Suprapubic skin (tissue), 4 donors: ENCODE measurements at places on chromosomes 6 and 20. TPM values are rescaled to one million over a fixed set of nuclear protein-coding genes. Genes with fewer than 3 reads are reported as not detected.

The GINM1 gene
- total RNA-seq: 43.8 TPM

The C6orf132 gene
- 150 TPM for total RNA-seq

The OR2H2 gene
- total RNA-seq: not detected

The MYLK2 gene
- not detected for total RNA-seq

The TPBG gene
- total RNA-seq: 32.0 TPM

- no peak for DNase-seq
- H3K4me3 ChIP-seq: no peak overlapping the region
- no peak overlapping the region for H3K27ac ChIP-seq
- no peaks in the 10 kb centered on the region for H3K36me3 ChIP-seq
- no peaks in the 10 kb centered on the region for H3K27me3 ChIP-seq
These were observed 130.0 kb downstream of the TSHZ2 start for GRCh38 chr20:53101992-53102760.

- H3K27ac ChIP-seq: peak overlapping the region; percentile 53
- DNase-seq: peak; percentile 87
- peaks cover 67% of the 10 kb centered on the region for H3K36me3 ChIP-seq
These were observed 14.7 kb downstream of the UCKL1 start for GRCh38 chr20:63941282-63942081.

- no peak for DNase-seq
- H3K36me3 ChIP-seq: no peaks in the 10 kb centered on the region
- H3K27ac ChIP-seq: no peak overlapping the region
- H3K4me3 ChIP-seq: no peak overlapping the region
These were observed 107.1 kb downstream of the TSHZ2 start for GRCh38 chr20:53079261-53079691.

DNA sequence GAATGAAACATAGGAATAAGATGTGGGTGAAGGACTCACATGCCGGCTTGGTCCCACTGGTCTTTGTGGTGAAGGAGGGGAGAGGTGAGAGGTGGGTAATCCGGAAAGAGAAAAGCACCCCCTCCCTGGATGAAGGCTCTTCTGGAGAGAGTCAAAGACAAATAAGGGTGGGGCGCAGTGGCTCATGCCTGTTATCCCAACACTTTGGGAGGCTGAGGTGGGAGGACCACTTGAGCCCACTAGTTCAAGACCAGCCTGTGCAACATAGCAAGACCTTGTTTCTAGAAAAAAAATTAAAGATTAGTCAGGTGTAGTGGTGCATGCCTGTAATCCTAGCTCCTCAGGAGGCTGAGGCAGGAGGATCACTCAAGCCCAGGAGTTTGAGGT is 3.1 kb downstream of the LTB start:
- no peak overlapping the region for H3K27ac ChIP-seq
- no peaks in the 10 kb centered on the region for H3K36me3 ChIP-seq
- no peaks in the 10 kb centered on the region for H3K27me3 ChIP-seq
- H3K4me3 ChIP-seq: no peak overlapping the region
- H3K4me1 ChIP-seq: peaks cover 17% of the 10 kb centered on the region
- DNase-seq: no peak

GRCh38 chr6:45076217-45076930 is 251.8 kb upstream of the RUNX2 start:
- H3K4me3 ChIP-seq: no peak overlapping the region
- no peak for DNase-seq
- H3K27ac ChIP-seq: no peak overlapping the region
- no peaks in the 10 kb centered on the region for H3K36me3 ChIP-seq

DNA sequence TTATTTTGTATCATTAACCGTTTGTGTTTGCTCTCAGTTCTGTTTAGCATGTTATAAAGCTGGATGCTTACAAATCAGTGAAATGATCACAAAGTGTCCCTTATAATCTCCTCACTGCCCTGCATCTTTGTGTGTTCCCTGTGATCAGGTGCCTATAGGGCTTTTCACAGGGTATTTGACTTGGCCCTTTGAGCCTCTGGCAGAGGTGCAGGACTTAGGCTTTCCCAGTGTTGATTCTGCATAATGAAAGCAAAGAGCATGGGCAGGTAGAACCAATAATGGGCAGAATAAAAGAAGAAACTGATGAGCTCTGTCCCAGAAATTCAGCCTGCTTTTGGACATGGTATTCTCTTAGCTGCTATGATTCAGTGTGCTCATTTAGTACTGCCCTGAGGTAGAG is 16.9 kb upstream of the PBOV1 start:
- H3K36me3 ChIP-seq: no peaks in the 10 kb centered on the region
- no peak overlapping the region for H3K27ac ChIP-seq
- H3K4me1 ChIP-seq: no peaks in the 10 kb centered on the region
- no peak overlapping the region for H3K4me3 ChIP-seq
- H3K27me3 ChIP-seq: no peaks in the 10 kb centered on the region
- DNase-seq: no peak

- no peak for DNase-seq
- no peak overlapping the region for H3K4me3 ChIP-seq
- no peak overlapping the region for H3K27ac ChIP-seq
- H3K36me3 ChIP-seq: no peaks in the 10 kb centered on the region
- no peaks in the 10 kb centered on the region for H3K27me3 ChIP-seq
These were observed 296.5 kb upstream of the SLC35B3 start for GRCh38 chr6:8731874-8732273.

DNA sequence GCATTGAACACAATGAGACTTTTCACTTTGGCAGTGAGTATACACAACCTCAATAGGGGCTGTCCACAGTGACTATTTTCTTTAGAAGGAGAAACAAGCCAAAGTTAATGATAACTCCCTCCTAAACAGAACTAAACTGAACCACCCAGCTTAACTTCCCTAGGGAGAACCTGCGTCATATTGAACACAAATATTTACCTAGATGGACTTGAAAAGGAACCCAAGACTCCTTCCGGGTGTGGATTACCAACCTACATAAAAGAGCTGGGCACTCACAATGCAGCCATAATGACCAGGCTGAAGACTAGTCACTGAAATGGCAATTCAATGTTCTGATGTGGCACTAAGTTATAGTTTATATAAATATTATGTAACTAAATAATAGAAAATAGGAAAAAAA is 160.6 kb downstream of the IBTK start:
- no peak overlapping the region for H3K4me3 ChIP-seq
- no peaks in the 10 kb centered on the region for H3K27me3 ChIP-seq
- H3K36me3 ChIP-seq: no peaks in the 10 kb centered on the region
- no peak overlapping the region for H3K27ac ChIP-seq
- H3K4me1 ChIP-seq: no peaks in the 10 kb centered on the region
- no peak for DNase-seq

- H3K27ac ChIP-seq: no peak overlapping the region
- peaks cover 20% of the 10 kb centered on the region for H3K4me1 ChIP-seq
- DNase-seq: no peak
- H3K27me3 ChIP-seq: no peaks in the 10 kb centered on the region
These were observed 46.4 kb downstream of the SASH1 start for GRCh38 chr6:148389086-148389485.

DNA sequence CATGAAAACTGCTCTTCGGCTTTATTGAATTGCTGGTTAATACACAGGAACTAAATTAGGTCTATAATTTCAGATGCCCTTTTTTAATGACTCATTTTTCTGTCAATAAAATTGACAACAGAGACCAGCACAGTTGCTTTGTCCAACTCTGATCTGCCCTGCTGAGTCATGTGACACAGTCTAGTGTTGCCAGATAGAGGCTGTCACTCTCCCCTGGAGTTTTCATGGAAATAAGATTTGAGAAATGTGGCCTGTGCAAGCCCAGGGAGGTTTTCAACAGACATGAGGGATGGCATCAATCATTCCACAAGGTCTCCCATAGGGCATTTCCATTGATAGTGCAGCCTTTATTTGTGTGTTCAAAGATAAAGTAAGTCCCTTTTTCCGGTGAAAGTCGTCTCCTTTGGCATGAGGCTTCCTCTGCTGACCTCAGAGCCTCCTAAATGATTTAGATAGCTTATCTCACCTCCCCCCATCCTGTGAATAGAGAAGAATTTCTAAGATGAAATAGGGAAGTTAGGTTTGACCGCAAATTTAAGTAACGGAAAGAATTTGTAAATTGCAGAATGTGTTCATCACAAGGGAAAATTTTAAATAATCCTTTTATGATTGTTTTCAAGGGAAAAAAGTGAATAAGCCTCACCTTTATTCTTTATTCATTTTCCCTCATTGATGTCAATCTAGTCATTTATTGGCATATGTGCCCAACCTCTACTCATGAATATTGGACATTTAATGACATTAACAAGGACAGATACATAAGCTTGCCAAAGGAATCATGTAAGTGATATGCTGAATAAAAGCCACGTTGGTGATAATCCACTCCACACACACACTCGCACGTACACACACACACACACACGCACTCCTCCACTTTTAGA is 277.7 kb downstream of the ADGB start:
- peaks cover 10% of the 10 kb centered on the region for H3K4me1 ChIP-seq
- no peaks in the 10 kb centered on the region for H3K27me3 ChIP-seq
- no peak for DNase-seq
- H3K36me3 ChIP-seq: no peaks in the 10 kb centered on the region
- no peak overlapping the region for H3K4me3 ChIP-seq

GRCh38 chr20:51567622-51568021 is 25.1 kb upstream of the NFATC2 start:
- H3K27ac ChIP-seq: no peak overlapping the region
- no peak for DNase-seq
- peaks cover 36% of the 10 kb centered on the region for H3K4me1 ChIP-seq
- H3K4me3 ChIP-seq: no peak overlapping the region
- H3K36me3 ChIP-seq: no peaks in the 10 kb centered on the region

DNA sequence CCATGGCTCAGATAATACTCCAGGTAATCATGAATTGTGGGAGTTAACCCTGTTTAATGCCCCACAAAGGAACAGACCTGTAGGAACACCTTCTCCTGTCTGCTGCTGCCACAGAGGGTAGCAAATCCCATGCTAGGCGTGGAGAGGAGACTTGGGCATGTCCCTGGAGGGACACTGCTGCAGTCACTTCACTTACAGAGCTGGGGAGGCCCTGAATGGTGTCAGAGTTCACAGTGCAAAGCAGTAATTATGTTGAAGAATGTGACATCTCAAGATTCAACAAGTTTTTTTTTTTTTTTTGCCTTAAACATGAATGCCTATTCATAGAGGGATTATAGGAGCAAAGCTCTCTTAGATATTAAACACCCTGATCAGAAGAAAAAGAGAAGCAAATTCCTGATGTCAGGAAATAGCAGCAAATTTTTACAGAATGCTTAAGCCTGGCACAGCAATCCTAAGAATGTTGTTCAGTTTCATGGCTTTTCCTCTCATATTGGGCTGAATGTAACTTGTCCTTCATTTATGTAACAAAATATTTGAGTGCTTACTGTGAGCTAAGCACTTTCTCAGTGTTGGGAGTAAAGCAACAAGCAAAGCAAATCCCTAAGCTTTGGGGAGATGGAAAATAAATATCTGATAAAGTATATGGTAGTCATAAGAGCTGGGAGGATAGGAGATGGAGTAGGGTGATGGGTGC is 45.0 kb downstream of the CARMIL1 start:
- no peaks in the 10 kb centered on the region for H3K36me3 ChIP-seq
- H3K27ac ChIP-seq: no peak overlapping the region
- H3K4me1 ChIP-seq: no peaks in the 10 kb centered on the region

DNA sequence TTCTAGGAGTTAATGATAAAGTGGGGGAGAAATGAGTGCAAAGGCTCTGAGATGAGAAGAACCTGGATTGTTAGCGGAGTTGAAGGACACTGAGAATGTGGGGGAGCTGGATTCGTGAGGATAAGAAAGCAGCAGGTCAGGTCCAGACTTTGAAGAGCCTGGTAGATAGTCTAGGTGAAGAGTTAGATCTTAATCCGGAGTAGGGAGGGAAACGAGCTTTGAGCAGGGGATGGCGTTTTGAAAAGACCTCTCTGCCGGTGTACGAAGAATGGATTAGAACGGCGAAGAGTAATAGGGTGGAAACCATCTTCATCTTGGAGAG is 487 bp upstream of the PHF20 start:
- DNase-seq: no peak
- H3K27ac ChIP-seq: peak overlapping the region; percentile 91
- no peaks in the 10 kb centered on the region for H3K27me3 ChIP-seq
- peak overlapping the region; percentile 78 for H3K4me3 ChIP-seq

GRCh38 chr6:2560917-2561698 is 189.6 kb downstream of the MYLK4 start:
- H3K27me3 ChIP-seq: no peaks in the 10 kb centered on the region
- DNase-seq: no peak
- H3K27ac ChIP-seq: no peak overlapping the region
- no peak overlapping the region for H3K4me3 ChIP-seq

GRCh38 chr6:52019092-52019491 is 68.3 kb downstream of the PKHD1 start:
- peaks cover 3% of the 10 kb centered on the region for H3K27me3 ChIP-seq
- no peak for DNase-seq
- no peak overlapping the region for H3K4me3 ChIP-seq
- no peak overlapping the region for H3K27ac ChIP-seq
- H3K4me1 ChIP-seq: peaks cover 10% of the 10 kb centered on the region

DNA sequence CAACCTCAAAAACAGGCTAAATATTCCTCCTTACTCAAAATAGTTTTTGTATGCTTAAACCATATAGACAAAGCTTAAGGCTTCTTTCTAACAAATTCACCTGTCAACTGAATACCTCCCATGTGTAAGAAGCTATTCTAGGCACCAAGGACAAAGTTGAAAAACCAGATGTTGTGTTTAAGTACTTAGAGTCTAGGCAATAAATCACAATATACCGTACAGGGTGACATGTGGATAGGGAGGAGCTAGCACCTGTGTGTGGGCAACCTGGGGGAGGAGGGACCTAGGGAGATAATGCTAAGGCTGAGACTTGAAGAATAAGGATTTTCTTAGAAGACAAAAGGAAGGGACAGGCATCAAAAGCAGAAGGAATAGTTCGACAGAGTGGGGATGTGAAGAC is 123.5 kb downstream of the LMBRD1 start:
- H3K36me3 ChIP-seq: peaks cover 56% of the 10 kb centered on the region
- H3K27me3 ChIP-seq: no peaks in the 10 kb centered on the region
- H3K4me3 ChIP-seq: no peak overlapping the region
- H3K27ac ChIP-seq: no peak overlapping the region
- DNase-seq: no peak

DNA sequence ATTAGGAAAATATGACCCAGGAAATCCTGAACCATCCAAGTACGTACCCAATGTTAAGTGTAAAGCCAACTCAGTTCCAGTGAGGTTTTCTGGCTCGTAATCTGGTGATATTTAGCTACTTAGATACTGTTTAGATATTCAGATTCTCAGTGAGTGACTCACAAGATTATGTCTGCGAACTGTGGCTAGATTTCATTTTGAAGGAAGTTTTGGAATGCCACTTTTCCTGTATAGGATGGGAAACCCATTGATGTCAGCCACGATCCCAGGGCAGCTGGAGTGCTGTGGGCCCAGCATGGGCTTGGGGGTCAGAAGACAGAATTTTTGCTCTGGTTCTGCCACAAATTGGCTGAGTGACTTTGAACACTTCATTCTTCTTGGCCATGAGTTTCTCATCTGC is 76.3 kb downstream of the TMEM170B start:
- peak overlapping the region; percentile 39 for H3K27ac ChIP-seq
- DNase-seq: no peak
- H3K4me3 ChIP-seq: no peak overlapping the region
- H3K4me1 ChIP-seq: peaks cover 4% of the 10 kb centered on the region

GRCh38 chr6:154086510-154086909 is 47.5 kb downstream of the OPRM1 start:
- no peak overlapping the region for H3K27ac ChIP-seq
- no peaks in the 10 kb centered on the region for H3K36me3 ChIP-seq
- H3K27me3 ChIP-seq: no peaks in the 10 kb centered on the region
- H3K4me3 ChIP-seq: no peak overlapping the region
